NCI-H1048 (cell line): ENCODE measurements at places on chromosomes 5 and 9.

- DNase-seq, result no peak
Observed at GRCh38 chr5:134026521-134027287, 21.9 kb upstream of the VDAC1 start.

GRCh38 chr5:53963958-53964357 lies 346.4 kb downstream of the ARL15 start:
- no peak for DNase-seq

DNA sequence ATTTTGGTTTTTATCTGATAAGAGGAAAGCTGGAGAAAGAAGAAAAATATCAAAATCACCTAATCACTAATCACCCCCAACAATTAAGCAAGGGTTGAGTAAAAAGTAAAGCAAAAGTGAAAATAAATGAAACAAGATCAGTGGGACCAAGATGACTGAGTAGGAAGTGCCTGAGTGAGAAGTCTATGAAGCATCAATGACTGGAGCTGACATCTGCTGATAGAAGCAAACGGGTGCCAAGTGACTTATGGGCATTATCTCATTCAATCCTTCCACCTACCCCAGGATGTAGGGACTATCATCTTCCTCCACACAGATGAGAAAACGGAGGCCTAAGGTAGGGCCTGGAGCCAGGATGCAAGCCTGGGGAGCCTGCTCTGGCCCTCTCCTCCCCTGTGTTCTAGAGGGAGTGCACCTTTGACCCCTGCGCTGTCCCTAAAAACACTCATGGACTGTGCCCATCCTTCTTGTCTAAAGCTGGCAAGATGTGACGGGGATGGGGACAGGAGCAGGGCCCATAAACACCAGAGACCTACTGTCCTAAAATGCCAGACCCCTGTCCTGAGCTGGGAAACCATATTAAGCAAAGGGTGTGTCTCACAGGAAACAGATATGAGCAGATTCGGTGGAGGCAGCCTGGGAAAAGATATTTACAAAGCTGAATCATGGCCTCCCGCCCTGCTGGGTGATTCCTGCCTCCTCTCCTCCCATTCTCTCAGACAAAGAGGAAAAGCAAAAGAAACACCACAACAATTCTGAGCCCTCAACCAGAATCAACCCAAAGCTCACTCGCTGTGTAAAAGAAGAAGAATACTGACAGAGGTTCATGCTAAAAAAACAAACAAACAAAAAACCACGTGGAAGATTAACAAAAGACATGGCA lies 116.0 kb downstream of the AUH start:
- no peak for DNase-seq

DNA sequence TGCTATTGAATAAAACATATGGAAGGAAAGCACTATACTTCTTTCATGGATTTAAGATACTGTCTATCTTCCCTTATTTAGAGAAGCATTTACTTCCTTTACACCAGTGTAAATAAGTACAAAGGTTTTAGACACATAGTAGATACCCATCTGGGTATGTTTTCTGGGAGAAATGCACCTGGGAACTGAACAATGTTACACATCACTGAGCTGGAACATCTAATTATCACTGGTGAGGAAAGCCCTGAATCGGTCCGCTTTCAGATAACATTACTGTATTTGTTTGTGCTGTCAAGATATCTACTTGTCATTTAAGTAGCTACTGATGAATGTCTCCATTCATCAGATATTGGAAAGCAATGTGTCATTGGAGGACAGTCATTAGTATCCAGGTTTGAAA lies 964.7 kb upstream of the PTPRD start:
- no peak for DNase-seq

DNA sequence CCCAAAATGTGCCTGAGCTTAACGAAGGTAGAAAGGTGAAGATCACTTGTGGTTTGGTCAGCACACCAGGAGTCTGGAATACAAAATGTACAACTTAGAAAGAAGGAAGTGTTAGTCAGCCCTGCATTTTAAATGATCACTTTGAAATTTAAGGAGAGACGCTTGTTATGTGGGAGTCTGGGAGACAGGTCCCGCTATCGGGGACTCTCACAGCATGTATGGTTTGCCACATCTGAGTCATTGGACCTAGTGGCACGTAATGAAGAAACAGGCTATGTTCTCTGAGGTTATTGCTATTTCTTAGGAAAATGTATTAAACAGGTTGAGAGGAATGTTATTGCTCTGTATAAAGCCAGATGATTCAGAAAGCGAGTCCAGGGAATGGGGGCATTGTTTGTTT lies 2362.5 kb upstream of the WWC1 start:
- DNase-seq, result no peak

GRCh38 chr5:162888268-162888667 lies 549.1 kb upstream of the CCNG1 start:
- no peak for DNase-seq
